ENCODE measurements at places on chromosomes 4 and X.

DNA sequence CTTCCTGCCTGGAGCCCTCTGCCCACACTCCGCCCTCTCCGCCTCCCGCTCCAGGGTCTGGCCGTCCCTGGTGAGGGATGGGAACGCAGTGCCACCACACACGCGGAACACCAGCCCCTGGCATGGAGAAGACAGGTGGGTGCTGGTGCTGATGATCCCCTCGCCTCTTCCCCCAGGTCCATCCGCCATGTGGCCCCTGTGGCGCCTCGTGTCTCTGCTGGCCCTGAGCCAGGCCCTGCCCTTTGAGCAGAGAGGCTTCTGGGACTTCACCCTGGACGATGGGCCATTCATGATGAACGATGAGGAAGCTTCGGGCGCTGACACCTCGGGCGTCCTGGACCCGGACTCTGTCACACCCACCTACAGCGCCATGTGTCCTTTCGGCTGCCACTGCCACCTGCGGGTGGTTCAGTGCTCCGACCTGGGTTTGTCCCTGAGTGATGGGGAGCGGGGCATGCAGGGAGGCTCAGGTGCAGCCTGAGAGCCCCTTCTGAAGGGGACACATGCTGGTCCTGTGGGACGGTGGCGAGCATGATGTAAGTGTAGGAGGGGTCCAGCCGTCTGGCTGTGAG, 9.8 kb downstream of the BGN start:
- DNase-seq = no peak

GRCh38 chrX:82756272-82756671, 751.8 kb upstream of the POU3F4 start:
- DNase-seq = no peak

DNA sequence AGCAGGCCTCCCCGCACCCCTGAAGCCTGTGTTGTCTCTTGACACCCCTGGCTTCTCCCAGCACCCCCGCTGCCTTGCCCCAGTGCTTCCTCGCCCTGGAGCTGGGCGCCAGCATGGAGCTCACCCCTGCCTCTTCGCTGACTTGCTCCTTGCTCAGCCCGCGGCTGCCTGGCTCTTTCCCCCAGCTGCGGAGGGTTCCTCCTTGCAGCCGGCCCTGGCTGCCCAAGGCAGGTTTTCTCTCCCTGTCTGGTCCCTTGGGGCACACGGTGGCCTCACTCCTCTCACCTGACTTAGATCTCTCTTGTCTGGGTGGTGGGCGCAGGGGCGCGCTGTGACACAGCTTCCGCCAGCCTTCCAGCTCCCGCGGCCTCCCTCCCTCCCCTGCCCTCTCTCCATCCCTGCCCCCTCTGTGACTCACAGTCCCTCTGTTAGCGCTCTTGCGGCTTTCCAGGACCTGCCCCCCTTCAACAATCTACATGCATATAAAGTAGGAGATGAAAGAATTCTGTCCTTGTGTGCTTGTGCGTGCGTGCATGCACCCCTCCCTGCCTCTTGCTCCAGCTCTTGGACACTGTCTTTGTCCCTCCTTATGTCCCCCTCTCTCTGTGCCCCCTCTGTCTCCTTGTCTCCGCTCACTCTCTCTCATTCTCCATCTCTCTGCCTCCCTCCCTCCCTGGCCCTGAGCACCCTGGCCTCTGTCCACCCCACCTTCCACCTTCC, 2.2 kb downstream of the PLXNB3 start:
- peak; percentile 24 for DNase-seq

DNA sequence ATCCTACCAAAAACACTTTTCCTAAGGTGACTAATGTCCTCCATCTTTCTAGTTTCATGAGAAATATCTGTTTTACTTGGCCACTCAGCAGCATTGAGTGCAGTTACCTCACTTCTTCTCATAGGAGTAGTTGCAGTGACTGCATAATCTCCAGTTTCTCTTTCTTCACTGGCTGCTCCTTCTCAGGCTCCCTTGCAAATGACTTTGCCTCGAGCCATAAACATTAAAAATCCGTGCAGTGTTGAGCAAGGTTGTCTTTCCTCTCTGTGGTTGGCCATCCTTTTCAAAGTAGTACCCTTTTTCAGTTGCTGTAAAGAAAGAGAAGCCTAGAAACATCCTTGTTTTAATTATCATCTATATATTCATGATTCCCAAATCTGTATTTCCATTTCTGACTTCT, 10.2 kb upstream of the PRKG2 start:
- no peak for DNase-seq

- no peak for DNase-seq
Observed at GRCh38 chrX:68696267-68696990, 49.0 kb downstream of the STARD8 start.

- no peak for DNase-seq
Observed at GRCh38 chrX:2484721-2485648, 15.8 kb downstream of the DHRSX start.

DNA sequence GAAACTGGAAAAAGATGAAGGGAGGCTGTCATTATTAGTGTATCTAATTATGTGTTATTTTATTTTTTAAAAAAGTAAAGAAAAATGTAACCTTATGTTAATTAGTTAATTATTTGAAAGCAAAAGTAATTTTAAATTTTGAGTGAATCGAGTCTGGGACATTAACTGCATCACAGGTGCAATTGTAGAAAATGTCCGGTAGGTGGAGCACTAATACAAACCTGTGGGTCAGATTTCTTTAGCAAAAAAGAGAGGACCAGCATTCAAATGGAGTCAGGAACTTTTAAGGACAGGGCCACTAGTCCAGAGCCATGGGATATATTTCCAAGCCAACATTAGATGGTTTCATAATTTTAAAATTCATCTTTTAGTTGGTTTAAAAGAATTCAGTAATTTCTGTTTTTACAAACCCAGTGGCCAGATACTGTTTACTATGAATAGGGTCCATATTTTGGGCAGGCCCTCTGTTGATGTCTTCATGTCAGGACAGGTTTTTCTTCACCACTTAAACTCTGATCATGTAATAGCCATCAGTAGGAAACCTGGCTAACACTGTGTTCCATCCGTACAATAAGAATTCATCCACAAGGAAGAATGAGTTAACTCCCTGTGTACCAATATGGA, 27.2 kb downstream of the BST1 start:
- peak; percentile 58 for DNase-seq

- DNase-seq = no peak
Observed at GRCh38 chrX:45735571-45735970, 534.9 kb upstream of the DIPK2B start.

GRCh38 chr4:98716796-98717195, 58.4 kb upstream of the TSPAN5 start:
- DNase-seq = no peak

DNA sequence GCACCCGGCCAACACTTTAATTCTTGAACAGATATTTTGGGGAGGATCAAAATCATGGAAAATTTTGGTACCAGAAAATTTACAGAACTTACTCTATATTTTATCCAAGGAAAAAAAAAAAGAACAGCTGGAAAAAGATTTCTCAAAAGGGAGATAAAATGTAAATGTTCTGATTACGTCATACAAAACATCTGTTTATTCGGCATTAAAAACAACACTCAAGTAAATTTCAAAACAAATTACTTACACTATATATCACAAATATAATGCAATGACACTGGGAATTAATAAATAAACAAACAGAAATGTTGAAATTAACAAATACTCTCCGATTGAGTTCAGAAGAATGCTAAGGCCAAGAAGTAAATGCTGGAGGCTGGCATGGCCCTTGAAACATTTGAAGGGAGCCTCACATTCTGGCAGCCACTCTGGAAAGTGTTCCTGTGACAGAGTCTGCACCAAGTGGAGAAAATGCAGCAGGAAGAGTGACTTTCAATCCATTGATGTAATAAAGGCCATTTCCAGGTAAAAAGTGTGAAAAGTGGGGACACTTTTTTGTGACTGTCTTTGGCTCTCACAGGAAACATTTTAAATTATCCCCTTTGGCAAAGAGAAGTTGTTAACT, 486.0 kb upstream of the CTSO start:
- DNase-seq = no peak

DNA sequence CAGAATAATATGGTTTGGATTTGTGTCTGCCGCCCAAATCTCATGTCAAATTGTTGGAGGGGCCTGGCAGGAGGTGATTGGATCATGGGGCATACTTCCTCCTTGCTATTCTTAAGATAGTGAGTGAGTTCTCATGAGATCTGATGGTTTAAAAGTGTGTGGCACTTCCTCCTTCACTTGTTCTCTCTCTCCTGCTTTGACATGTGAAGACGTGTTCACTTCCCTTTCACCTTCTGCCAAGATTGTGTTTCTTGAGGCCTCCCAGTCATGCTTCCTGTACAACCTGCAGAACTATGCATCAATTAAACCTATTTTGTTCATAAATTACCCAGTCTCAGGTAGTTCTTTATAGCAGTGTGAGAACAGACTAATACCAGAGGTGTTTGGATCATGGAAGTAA, 325.7 kb upstream of the GIMD1 start:
- no peak for DNase-seq

DNA sequence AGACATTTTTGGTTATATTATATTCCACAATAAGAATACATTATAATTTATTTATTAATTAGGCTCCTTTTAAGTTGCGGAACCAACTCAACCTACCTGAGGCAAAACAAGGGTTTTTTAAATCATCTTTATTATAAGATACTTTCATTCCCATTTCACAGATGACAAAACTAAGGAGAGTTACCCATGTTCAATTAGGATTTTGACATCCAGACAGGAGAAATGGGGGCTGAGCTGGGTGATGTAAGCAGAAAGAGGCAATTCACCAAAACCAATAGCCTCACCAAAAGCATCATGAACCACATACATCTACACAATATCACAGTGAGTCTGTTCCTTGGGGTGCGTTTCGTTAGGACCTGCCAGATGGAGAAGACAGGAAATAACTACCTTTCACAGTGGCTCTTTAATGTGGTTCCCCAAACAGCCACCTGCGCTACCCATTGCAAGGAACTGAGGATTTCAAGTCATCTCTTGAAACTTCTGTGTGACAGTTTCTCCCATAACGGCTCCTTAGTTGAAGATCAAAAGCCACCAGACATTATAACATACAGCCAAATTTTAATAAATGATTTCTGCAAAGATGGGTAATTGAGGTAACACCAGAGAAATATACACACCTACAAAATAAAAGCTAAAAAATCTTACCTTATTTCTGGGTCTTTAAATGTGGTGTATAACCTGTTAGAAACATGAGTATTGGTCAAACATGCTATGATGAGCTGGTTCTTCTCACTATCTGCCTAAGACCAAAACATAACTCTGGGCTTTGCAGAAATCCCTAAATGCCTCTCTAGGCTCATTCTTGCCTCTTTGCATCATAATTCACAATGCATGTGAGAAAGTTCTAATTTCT, 190.6 kb upstream of the LEF1 start:
- no peak for DNase-seq

GRCh38 chrX:136209016-136209738, 42.0 kb downstream of the MAP7D3 start:
- DNase-seq = peak; percentile 20

DNA sequence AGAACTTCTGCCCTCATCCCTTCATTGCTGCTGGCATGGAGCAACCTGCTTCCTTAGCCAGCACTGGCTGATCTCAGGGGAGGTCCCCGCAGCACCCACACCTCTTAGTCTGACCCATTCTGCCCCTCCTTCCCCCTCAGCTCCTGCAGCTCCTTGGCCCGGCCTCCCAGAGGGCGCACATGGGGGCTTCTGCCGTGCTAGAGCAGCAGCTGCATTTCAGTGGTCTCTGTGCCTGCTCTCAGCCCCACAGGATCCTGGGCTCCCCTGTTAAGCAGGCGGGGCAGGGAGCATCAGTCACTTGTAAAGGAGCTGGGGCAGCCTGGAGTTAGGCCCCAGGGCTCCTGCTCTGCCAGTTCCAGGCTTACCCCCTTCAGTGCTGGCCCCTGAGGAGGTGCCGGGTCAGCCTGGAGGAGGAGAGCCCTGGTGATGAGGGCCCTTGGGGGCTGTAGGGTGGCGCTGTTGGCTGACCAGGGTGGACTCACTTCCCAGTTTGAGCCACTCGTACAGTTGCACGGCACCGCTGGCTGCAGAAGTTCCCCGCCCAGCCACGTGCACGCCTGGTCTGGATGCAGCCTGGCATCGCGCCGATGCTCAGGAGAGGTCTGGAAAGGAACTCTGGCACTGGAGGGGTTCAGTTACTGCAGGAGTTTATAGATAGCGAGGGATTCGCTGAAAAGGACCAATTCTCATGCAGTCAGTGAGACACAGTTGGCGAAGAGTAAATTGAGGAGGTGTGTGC, 85.1 kb upstream of the PSAPL1 start:
- no peak for DNase-seq

GRCh38 chr4:101400096-101400495, 52.8 kb upstream of the PPP3CA start:
- no peak for DNase-seq

GRCh38 chr4:120263618-120264017, 197.0 kb upstream of the MAD2L1 start:
- DNase-seq = no peak
